ENCODE measurements at places on chromosomes 5 and 9.

- DNase-seq = no peak
Observed at GRCh38 chr5:36653044-36653705, 46.8 kb downstream of the SLC1A3 start.

DNA sequence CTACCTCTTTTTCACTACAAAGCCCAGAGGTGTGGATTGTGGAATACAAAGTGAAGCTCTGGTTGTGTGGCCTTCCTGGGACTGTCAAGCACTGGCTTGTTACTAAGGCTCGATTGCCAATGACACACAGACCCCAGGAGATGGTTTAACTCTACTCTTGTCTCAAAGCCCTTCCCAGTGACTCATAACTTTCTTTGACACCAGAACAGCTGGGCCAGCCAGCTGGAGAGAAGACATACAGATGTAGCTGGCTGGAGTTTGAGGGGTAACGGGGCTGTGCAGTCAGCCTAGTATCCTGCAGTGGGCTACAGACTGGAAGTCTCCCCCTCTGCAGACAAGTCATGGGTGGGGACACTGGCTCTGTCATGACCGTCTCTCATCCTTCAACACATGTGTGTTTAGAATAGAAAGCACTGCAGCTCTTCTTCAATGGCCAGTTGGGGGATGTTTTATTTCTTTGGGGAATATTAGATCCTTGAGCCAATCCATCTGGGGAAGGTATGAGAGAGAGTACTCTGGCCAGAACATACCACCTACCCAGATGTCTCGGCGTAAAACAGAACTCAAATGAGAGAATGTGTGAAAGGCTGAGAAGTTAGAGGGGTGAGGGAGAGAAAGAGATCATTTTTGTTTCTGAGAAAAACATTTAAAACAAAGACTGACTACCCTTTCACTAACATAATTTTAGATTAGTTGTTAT is 53.3 kb downstream of the SEMA6A start:
- DNase-seq = no peak

- no peak for DNase-seq
Observed at GRCh38 chr5:35058374-35058788, 10.6 kb upstream of the AGXT2 start.

GRCh38 chr5:64147849-64148441 is 17.7 kb upstream of the RNF180 start:
- peak; percentile 68 for DNase-seq

GRCh38 chr5:149455889-149456409 is 76.9 kb upstream of the IL17B start:
- no peak for DNase-seq

DNA sequence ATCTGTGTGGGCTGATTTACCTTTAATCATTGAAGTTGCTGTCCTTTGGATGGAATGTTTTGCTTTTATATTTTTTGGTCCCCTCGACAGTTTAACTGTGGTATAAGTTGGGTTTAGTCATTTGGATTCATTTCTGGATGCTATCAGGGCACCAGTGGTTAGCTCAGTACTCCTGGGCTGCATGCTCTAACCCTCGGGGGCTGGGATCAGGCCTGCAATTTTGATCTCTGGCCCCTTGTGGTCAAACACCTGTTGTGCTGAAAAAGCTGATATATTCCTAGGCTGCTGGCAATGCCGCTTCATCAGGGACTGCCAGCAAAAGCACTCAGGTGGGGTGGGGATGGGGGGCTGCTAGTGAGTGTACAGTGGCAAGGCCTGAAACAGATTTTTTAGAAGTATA is 440.4 kb upstream of the RIOK2 start:
- DNase-seq = peak; percentile 25

DNA sequence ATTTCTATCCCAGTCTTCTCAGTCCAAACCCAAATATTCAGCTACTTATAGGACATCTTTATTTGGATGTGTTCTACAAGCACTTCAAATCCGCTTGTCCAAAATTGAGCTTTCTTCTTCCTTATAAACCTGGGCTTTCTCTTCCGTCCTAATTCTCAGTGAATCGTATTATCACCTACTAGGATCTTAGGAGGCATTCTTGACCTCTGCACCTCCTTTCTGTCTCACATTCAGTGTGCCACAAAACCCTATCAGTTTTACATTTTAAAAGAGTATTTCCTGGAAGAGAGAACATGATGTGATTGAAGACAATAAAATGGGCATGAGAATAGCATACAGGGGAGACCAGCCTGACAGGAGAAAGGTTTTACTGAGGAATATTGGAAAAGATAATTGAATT is 16.8 kb upstream of the GNE start:
- DNase-seq = no peak

- DNase-seq = no peak
Observed at GRCh38 chr5:99019254-99019653, 90.4 kb upstream of the CHD1 start.
